SK-N-SH (cell line): ENCODE measurements at places on chromosomes 2 and 18.

- no peaks in the 10 kb centered on the region for H3K4me1 ChIP-seq
- DNase-seq, result peak; percentile 64
- H3K27ac ChIP-seq, result no peak overlapping the region
- no peaks in the 10 kb centered on the region for H3K36me3 ChIP-seq
Observed at GRCh38 chr2:289362-290089, 1.6 kb upstream of the ALKAL2 start.

DNA sequence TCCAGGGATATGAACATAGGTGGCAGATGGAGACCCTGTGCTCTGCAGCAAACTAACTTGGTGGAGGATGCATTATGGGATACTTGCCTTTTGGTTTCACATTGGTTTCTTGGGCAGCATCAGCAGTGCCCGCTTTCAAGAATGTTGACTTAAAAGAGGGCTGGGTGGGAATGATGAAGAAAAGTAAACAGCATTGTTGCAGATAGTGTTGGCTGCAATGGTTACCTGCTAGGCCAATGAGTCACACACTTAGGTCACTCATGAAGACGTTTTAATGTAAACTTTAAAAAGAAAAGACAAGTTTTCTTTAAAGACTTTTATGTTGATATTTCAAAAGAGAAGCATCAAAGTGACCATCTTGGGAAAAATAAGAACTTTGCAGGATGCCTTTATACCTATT, 26.1 kb upstream of the FAM237A start:
- no peak overlapping the region for H3K27ac ChIP-seq
- DNase-seq, result no peak
- H3K27me3 ChIP-seq, result no peaks in the 10 kb centered on the region
- no peaks in the 10 kb centered on the region for H3K36me3 ChIP-seq

GRCh38 chr2:230908092-230908594, 16.9 kb downstream of the GPR55 start:
- no peaks in the 10 kb centered on the region for H3K27me3 ChIP-seq
- no peaks in the 10 kb centered on the region for H3K36me3 ChIP-seq
- DNase-seq, result no peak
- H3K27ac ChIP-seq, result no peak overlapping the region
- no peaks in the 10 kb centered on the region for H3K4me1 ChIP-seq

DNA sequence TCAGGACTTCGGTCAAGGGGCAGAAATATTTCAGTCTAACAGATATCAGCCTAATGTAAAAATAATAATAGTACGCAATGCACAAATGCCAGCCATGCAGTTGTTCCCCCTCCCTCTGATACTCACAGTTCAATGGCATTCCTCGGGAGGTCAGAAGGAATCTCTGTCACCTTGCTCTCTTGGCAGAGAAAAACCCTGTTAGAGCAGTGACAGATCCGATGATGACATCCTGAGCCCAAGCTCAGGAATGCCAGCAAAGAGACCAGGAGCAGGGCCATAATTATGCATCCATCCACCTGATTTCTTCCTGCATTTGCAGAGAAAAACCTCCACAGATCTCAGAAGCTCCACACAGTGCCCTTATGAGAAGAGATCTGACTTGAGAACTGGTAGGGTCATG, at the start of gene FSHR:
TSS of gene FSHR (minus strand) at position 376 of the 400 bp plus-strand sequence. CDS start at position 278, 98 bp downstream.
- DNase-seq, result no peak
- H3K27ac ChIP-seq, result no peak within 1 kb of the TSS
- no peaks in the 10 kb centered on the region for H3K36me3 ChIP-seq
- H3K4me1 ChIP-seq, result no peaks in the 10 kb centered on the region

GRCh38 chr2:127278959-127279358, 15.0 kb downstream of the ERCC3 start:
- no peak overlapping the region for H3K27ac ChIP-seq
- no peaks in the 10 kb centered on the region for H3K4me1 ChIP-seq
- no peak overlapping the region for H3K4me3 ChIP-seq
- no peak for DNase-seq

DNA sequence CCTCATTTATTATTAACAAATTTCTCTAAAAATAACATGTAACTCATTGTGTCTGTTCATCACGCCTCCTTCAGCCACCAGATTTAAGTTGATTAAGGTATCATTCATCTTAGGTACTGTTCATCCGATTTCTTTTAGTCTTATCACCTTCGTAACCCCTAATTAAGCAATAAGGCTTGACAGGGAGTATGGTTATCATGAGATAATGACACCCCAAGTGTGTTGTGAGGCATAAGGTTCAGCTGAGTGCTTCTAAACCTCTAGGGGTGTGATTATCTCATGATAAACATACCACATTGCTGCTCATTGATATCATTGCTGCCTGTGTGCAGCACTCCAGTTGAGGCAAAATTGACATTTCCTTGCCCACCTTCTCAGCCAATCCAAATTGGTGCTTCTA, 158.9 kb upstream of the BOD1L2 start:
- H3K27me3 ChIP-seq, result no peaks in the 10 kb centered on the region
- H3K36me3 ChIP-seq, result no peaks in the 10 kb centered on the region
- DNase-seq, result peak; percentile 27
- no peak overlapping the region for H3K27ac ChIP-seq

- H3K27me3 ChIP-seq, result no peaks in the 10 kb centered on the region
- H3K36me3 ChIP-seq, result no peaks in the 10 kb centered on the region
- no peak overlapping the region for H3K27ac ChIP-seq
Observed at GRCh38 chr2:23397478-23397877, 12.5 kb downstream of the KLHL29 start.

DNA sequence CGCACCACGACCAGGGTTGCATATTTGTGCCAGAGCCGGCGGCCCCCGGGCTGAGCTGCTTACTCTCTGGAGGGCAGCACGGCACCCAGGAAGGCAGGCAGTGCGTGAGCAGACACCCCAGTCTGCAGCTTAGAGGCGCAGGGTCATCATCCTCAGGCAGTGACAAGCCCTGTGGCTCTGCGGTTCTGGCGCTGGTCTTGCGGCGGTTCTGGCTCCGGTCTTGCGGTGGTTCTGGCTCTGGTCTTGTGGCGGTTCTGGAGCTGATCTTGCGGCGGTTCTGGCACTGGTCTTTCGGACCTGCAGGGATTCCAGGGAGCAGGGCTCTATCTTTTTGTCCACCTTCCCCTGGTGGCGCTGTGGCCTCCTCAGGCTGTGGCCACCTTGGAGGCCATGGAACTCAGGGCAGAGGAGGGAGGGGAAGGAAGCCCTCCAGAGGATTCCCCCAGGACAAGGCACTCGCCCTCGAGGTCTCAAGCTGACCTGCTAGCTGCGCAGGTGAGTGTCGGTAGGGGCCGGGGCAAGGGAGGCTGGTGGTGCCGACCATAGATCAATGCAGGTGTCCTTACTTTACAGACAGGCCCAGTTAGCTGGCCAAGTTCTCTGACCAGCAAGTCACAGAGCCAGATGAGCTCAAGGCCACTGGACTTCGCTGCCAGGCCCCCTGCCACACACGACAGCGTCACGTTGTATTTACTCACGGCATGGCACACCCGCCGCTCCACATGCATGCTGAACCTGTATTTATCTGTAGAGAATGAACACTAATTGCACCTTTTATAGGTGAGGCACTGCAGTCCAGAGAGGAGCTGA, 14.9 kb downstream of the ESPNL start:
- H3K27ac ChIP-seq, result no peak overlapping the region
- H3K36me3 ChIP-seq, result no peaks in the 10 kb centered on the region
- no peaks in the 10 kb centered on the region; the same call in 1 of the 2 replicates for H3K27me3 ChIP-seq
- H3K4me3 ChIP-seq, result no peak overlapping the region

DNA sequence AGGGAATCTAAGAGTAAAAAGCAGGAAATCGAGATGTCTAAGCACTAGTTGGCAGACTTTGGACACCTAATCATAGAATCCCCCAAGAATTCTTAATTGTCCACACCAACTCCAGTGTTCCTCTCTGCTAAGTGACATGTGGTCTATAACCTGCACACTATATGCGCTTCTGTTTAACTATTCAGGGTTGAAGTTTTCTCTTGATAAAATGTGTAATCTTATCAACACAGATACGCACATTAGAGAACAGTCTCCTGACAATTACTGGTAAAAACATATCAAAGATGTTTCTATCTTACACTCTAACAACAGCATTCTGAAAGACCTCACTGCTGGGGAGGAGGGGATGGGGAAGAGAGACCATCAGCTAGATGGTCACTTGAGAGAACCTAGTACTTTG, 3.9 kb downstream of the ABCB11 start:
- H3K27me3 ChIP-seq, result no peaks in the 10 kb centered on the region
- H3K4me1 ChIP-seq, result no peaks in the 10 kb centered on the region
- no peak for DNase-seq
- no peak overlapping the region for H3K27ac ChIP-seq

GRCh38 chr2:175829741-175830140, 172.3 kb downstream of the LNPK start:
- H3K4me1 ChIP-seq, result no peaks in the 10 kb centered on the region; the same call in 1 of the 2 replicates
- no peaks in the 10 kb centered on the region for H3K36me3 ChIP-seq
- no peak overlapping the region for H3K27ac ChIP-seq
- no peak for DNase-seq
- H3K4me3 ChIP-seq, result no peak overlapping the region

DNA sequence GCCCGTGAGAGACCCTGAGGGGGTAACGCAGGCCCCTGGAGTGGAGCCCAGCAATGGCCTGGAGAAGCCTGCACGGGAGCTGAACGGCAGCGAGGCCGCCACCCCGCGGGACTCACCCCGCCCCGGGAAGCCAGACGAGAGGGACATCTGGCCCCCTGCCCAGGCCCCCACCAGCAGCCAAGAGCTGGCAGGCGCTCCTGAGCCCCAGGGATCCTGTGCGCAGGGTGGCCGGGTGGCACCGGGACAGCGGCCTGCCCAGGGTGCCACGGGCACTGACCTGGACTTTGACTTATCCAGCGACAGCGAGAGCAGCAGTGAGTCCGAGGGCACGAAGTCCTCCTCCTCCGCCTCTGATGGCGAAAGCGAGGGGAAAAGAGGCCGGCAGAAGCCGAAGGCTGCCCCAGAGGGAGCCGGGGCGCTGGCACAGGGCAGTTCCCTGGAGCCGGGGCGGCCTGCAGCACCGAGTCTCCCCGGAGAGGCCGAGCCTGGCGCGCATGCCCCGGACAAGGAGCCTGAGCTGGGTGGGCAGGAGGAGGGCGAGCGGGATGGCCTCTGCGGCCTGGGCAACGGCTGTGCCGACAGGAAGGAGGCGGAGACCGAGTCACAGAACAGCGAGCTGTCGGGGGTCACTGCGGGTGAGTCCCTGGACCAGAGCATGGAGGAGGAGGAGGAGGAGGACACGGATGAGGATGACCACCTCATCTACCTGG, 35.1 kb downstream of the CTDP1 start:
- no peaks in the 10 kb centered on the region for H3K27me3 ChIP-seq
- peaks cover 15% of the 10 kb centered on the region for H3K36me3 ChIP-seq
- no peak for DNase-seq
- H3K4me1 ChIP-seq, result no peaks in the 10 kb centered on the region

DNA sequence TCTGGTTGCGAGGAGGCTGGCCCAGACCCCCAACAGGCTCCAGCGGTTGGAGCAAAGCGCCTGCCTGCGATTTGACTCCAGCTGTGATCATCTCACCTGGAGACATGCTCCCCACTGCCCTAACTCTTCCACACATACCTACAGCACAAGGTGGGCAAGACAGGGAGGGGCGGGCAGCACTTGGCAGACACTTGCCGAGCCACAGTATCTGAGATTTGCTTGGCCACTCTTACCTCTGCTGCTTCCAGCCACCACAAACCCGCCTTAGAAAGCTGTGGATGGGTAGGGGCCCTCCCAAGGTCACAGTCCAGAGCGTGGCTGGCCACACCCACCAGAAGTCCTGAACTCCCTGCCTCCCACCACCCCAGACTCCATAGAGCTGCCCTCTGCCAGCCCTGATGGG, 8.2 kb downstream of the CYP26B1 start:
- DNase-seq, result peak; percentile 15
- H3K27ac ChIP-seq, result no peak overlapping the region
- H3K4me3 ChIP-seq, result no peak overlapping the region
- H3K4me1 ChIP-seq, result no peaks in the 10 kb centered on the region
- no peaks in the 10 kb centered on the region for H3K36me3 ChIP-seq

- H3K27me3 ChIP-seq, result no peaks in the 10 kb centered on the region
- no peaks in the 10 kb centered on the region for H3K36me3 ChIP-seq
- no peak overlapping the region for H3K4me3 ChIP-seq
- no peak for DNase-seq
- peak overlapping the region; percentile 86 for H3K27ac ChIP-seq
Observed at GRCh38 chr2:56583796-56584315, 400.1 kb downstream of the CCDC85A start.

GRCh38 chr2:200099256-200099655, 143.9 kb downstream of the MAIP1 start:
- no peak overlapping the region for H3K4me3 ChIP-seq
- no peaks in the 10 kb centered on the region for H3K4me1 ChIP-seq
- H3K36me3 ChIP-seq, result no peaks in the 10 kb centered on the region
- H3K27me3 ChIP-seq, result no peaks in the 10 kb centered on the region

- H3K4me1 ChIP-seq, result no peaks in the 10 kb centered on the region
- H3K36me3 ChIP-seq, result no peaks in the 10 kb centered on the region
- H3K4me3 ChIP-seq, result no peak overlapping the region
Observed at GRCh38 chr2:238483021-238483420, 56.3 kb downstream of the ASB1 start.

GRCh38 chr2:98935777-98936352, at the start of gene CRACDL:
CRACDL (minus strand) TSS chr2:98936225; CDS start chr2:98846800, 89,425 bp downstream.
- no peaks in the 10 kb centered on the region for H3K36me3 ChIP-seq
- peaks cover 23% of the 10 kb centered on the region; the same call in 1 of the 2 replicates for H3K27me3 ChIP-seq
- peak; percentile 84 for DNase-seq
- H3K27ac ChIP-seq, result no peak within 1 kb of the TSS
- H3K4me3 ChIP-seq, result peak within 1 kb of the TSS; percentile 46
- H3K4me1 ChIP-seq, result no peaks in the 10 kb centered on the region

- no peaks in the 10 kb centered on the region for H3K4me1 ChIP-seq
- no peaks in the 10 kb centered on the region for H3K27me3 ChIP-seq
- peak overlapping the region; percentile 7; the same call in 1 of the 2 replicates for H3K4me3 ChIP-seq
Observed at GRCh38 chr18:5879479-5879882, 15.8 kb downstream of the TMEM200C start.

- no peak overlapping the region for H3K4me3 ChIP-seq
- no peak for DNase-seq
- peaks cover 9% of the 10 kb centered on the region; the same call in 1 of the 2 replicates for H3K4me1 ChIP-seq
- no peaks in the 10 kb centered on the region for H3K27me3 ChIP-seq
- H3K36me3 ChIP-seq, result peaks cover 36% of the 10 kb centered on the region
- peak overlapping the region; percentile 39; the same call in 1 of the 2 replicates for H3K27ac ChIP-seq
Observed at GRCh38 chr2:152696476-152696875, 20.8 kb downstream of the PRPF40A start.

DNA sequence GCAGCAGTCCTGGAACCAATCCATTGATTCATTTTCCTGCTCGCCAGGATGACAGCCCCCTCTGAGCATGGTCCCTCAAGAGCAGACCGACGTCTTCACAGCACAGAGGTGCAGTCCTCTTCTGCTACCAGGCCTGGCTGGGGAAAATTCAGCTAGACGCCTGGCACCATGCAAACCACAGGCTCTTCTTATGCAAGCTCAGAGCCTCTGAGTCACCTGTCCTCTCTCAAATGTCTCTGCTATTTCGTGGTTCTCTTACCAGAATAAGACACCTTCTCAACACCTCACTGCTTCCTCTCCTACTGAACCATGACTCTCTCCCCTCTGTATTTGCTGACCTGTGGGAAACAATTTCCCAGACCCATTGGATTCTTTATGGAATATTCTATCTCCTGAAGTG, 79.8 kb upstream of the CYRIA start:
- H3K4me3 ChIP-seq, result no peak overlapping the region
- no peak overlapping the region for H3K27ac ChIP-seq
- no peaks in the 10 kb centered on the region for H3K27me3 ChIP-seq
- H3K36me3 ChIP-seq, result no peaks in the 10 kb centered on the region
- no peaks in the 10 kb centered on the region for H3K4me1 ChIP-seq
